DND-41 (cell line): ENCODE measurements at places on chromosomes 6 and 20.

DNA sequence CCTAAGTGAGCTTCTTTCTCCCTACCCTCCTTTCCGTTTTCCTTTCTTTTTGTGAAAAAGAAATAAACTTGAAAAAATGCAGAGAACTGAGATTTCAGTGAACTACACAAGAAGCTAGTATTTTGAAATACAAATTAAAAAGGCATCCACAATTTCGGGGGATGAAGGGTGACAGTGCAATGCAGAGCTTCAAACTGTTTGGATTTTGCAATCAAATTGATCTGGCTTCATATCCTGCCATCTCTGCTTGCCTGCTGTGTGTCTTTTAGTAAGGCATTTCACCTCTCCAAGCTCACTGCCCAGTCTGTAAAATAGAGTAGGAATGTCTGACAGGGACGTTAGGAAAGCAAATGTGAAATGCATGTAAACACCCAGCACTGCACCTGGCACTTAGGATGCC, 258.0 kb downstream of the HACE1 start:
- no peak for DNase-seq

GRCh38 chr20:11917663-11918062, at the start of gene BTBD3:
Gene BTBD3, plus strand, starts transcription at chr20:11917893. Its CDS starts 383 bp downstream, at chr20:11918276.
- no peak for DNase-seq

GRCh38 chr6:16762268-16762549, 949 bp upstream of the ATXN1 start:
- no peak for DNase-seq

DNA sequence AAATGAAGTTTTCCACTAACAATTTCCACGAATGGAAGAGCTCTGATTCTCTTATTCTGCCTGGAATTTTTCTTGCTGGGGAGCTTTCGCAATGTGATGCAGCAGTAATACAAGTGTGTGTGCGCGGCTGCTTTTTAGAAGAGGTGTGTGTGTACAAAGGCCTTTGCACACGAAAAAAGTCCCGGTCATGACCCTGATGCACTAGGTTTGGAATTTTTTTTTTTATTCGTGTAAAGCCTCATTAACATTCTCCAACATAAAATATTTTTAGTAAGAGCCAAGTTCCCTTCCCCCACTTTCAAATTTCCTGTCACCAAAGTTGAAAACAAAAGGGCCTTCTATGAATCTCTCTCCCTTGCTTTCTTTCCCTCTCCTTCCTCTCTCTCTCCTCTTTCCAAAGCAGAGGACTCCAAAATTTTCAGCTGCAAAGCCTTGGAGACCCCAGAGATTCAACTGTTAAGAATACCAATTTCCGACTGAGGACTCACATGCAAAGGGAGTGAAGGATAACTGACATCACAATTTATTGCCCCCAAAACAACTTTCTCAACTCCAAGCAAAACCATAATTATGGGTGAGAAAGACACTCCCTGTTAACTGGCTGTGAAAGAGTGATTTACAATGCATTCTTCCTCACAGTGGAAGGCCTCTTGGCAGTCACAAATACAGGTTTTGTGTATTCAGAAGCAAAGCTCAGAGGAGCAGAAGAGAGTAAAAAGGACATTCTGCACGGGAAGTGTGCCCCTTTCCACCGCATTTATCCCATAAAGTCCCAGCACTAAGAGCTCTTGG, 421.2 kb upstream of the JARID2 start:
- no peak for DNase-seq

- DNase-seq: peak; percentile 65
Measured at GRCh38 chr6:36839749-36840431, 646 bp upstream of the CPNE5 start.

GRCh38 chr20:1636621-1637020, 16.8 kb upstream of the SIRPB1 start:
- DNase-seq: no peak

GRCh38 chr6:125962900-125963497, 6.4 kb downstream of the HINT3 start:
- DNase-seq: no peak

GRCh38 chr6:165082636-165083035, 226.8 kb downstream of the C6orf118 start:
- DNase-seq: no peak

DNA sequence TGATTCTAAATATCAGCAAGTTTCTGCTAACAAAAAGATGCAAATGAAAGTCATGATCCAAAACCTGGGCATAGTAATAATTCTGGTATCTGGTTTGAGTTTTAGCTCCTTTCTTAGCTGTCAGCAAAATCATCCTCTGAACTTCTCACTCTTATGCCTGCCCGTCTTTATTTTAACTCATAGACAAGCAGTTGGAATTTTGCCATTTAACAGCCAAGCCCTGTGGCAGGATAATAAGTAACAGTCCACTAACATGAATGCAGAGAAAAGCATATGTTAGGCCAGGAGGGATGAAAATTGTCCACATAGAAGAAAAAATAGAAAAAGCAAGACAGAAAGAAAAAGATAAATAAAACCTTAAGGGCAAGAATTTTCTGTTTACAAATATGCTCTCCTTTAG, 170.0 kb upstream of the LAMA2 start:
- no peak for DNase-seq

DNA sequence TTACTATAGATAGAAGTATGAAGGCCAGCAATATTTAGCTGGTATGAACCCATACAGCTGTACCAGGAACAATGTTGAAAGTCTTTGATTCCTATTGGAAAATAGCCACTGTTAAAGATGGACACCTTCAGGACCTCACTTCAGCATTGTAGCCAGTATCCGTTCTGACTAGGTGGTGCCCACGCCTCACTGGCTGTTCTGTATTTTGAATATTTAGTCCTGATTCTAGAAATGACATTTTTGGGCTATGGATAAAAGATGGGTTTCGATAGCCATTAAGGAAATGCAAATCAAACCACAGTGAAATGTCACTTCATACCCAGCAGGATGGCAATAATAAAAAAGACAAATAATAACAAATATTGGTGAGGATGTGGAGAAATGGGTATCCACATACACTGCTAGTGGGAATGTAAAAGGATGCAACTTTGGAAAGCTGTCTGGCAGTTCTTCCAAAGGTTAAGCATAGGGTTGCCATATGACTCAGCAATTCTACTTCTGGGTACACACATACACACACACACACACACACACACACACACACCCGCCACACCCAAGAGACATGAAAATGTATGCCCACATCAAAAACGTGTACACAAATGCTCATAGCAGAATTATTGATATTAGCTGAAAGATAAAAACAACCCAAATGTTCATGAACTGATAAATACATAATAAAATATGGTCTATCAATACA, 56.8 kb downstream of the UTRN start:
- no peak for DNase-seq

- no peak for DNase-seq
Measured at GRCh38 chr6:93248631-93249030, 170.7 kb downstream of the EPHA7 start.

- DNase-seq: no peak
Measured at GRCh38 chr20:50186987-50187402, 3.6 kb upstream of the CEBPB start.

DNA sequence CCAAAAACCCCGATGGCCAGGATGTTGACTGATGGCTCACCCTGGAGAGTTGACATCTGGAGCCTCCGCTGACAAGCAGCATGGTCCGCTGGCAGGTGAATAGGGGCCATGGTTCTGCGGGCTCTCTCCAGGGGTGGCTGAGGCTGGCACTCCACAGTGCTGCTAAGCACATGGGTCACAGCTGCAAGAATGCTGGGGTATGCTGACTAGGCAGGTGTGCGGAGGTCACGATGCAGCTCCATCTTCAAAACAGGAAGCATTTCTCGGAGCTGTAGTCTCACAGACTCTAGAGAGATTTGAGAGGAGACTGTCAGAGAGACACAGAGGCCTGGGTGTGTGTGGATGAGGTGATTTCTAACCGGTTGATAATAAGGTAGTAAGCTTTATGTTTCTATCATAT, 341.6 kb downstream of the NRN1 start:
- DNase-seq: peak; percentile 59

DNA sequence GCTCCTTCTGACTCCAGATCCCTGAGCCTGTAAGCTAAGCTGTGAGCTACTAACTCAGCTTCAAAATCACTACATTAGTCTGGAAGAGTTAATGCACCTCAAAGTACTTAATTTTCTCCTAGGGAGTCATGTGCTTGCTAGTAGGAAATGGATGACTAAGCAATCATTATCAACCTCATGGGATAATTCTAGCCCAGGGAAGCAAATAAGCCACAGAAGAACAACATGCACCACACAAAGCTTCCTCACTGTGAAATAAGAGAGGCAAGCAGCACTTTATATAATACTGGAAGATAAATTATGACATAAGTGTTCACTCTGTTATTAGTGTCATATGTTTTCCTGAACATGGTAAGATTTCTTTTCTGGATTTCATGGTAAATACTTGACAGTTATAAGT, 57.9 kb upstream of the RCAN2 start:
- DNase-seq: no peak

- DNase-seq: no peak
Measured at GRCh38 chr6:53419026-53419425, 70.3 kb upstream of the ELOVL5 start.

DNA sequence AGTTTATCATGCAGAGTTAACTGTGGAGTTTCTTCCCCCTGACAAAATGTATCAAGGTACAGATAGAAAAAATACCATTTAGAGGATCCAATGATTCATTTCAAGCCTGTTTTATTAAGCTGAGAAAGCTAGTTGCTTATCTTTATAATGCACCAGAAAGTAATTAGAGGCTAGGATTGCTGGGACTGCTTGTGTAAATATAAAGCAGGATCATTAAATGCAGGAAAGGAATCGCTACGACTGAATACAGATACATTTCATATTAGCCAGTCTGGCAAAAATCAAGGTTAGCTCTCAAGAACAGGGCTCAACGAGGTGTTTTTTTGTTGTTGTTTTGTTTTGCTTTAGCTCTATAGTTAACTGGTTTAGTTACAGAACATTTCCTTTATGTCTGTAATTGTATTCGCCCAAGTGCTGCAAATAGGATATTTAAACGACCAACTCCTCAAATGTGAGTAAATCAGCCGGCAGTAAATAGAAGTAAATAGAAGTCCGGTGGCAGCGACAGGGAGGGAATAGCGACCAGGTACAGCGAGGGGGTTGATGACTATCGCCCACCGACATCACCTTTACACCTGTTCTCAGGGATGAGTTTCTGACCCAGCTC, 748 bp downstream of the UBE2J1 start:
- DNase-seq: no peak

DNA sequence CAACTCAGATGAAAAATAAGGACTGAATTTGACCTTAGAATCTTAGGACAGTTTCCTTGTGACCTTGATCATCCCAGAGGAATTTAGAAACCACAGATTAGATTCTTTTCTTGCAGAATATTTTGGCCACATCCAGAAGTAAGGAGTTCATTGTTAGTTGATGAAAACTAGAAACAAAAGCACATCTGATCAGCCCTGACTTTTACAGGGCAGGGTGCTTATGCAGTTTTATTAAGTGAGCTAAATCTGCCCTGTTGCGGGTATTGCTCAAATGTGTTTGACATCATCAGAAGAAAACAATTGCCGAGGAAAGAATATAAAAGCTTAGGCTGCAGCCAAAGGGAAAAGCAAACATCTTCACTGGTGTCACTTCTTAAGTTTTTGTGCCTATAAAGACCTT, 100.8 kb downstream of the MTFR2 start:
- no peak for DNase-seq

DNA sequence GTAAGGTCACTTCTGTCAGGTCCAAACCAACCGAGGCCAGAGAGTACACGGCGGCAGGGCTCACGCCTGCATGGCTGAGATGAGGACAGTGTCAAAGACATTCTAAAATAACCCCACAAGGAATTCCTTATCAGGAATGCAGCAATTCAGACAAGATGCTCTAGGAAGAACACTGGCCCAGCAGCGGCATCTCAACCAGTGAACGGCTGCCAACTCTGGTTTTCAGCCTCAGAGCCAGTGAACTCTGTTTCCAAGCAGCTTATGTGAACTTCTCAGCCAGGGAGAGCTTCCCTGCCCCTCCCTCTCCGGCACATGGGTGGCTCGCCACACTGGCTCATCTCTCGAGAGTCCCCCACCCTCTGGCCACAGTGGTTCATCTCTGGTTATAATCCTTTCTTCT, 36.9 kb downstream of the KCNQ2 start:
- DNase-seq: no peak

DNA sequence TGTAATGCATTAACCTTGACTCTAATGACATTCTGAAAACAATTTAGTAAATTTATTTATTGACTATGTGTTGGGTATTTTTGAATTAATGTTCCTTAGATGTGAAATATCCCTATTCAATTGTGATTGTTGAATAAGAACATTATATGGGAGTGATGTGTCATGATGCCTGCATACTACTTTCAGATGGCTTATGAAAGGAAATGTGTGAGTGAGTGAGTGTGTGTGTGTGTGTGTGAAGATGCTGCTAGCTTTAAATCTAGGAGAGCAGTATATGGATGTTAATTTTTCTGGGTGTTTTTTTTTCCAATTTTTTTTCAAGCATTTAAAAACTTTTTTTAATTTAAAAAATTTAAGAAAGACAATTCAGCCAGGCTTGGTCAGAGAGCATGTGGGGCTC, 32.5 kb upstream of the NT5E start:
- DNase-seq: no peak

DNA sequence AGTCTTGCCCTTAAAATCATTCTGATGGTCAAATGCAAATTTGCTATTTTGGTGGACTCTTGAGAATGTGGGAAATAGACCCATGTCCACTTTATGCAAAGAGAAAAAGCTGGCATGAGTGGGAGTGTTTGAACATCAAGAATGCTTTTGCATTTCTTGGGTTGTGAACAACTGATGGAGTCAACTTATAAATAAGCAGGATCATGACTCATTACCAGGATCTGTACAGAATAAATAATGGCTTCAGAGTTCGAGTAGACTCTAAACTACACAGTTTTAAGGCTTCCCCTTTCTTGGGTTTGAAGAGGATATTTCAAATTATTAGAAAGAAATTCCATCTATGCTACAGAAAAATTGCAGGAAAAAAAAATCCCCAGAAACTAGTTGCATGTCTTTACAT, 195.5 kb downstream of the EYA4 start:
- DNase-seq: no peak

- no peak for DNase-seq
Measured at GRCh38 chr6:26533532-26533931, 4.6 kb upstream of the HMGN4 start.

- no peak for DNase-seq
Measured at GRCh38 chr20:48275286-48276020, 490.2 kb upstream of the SULF2 start.
